Mesangial cell (primary cell): ENCODE measurements at places on chromosomes 7 and 10. TPM values are rescaled to one million over a fixed set of nuclear protein-coding genes. Genes with fewer than 3 reads are reported as not detected.

TACC2 gene
- total RNA-seq: 14.7 TPM in 2 replicates

AQP1 gene
- total RNA-seq: 0.49 and 10.3 TPM in 2 replicates

SLC26A3 gene
- total RNA-seq: not detected in 2 replicates

PLXNA4 gene
- total RNA-seq: 0.16 and 0.51 TPM in 2 replicates
